DMS53 (cell line): ENCODE measurements at places on chromosomes 13 and 19.
A peak's percentile ranks its signal among the peaks of the same experiment; 100 is the strongest.

- no peak for DNase-seq
Observed at GRCh38 chr13:49418206-49418605, 25.7 kb downstream of the CAB39L start.

- DNase-seq: no peak
Observed at GRCh38 chr13:102769679-102770078, 3.9 kb downstream of the TEX30 start.

- no peak for DNase-seq
Observed at GRCh38 chr13:21365574-21365973, 93.5 kb downstream of the ZDHHC20 start.

DNA sequence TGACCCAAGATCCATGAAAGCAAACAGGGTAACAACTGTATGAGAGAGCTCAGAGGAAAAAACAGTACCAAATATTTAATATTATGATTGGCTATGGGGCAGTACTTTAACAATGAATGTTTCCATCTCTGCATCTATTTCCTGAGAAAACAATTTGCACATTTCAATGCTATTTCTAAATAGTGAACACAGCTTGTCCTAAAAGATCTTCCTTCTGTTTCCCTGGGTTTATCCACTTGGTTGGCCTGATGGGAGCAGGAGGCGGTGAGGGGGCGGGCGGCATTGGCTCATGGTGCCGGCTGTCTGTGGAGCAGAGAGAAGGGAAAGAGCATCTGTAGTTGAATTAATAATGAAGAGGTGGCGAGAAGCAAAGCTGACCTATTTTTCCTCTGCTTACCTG is 291.4 kb downstream of the DCLK1 start:
- DNase-seq: no peak

- DNase-seq: no peak
Observed at GRCh38 chr19:13350072-13350471, 156.2 kb downstream of the CACNA1A start.

GRCh38 chr19:5631567-5632240 is 8.8 kb downstream of the SAFB start:
- no peak for DNase-seq

- DNase-seq: peak; percentile 72
Observed at GRCh38 chr19:32869369-32869965, at the start of gene SLC7A9. SLC7A9 (minus strand) TSS chr19:32869767; CDS start chr19:32868534, 1,233 bp downstream.

DNA sequence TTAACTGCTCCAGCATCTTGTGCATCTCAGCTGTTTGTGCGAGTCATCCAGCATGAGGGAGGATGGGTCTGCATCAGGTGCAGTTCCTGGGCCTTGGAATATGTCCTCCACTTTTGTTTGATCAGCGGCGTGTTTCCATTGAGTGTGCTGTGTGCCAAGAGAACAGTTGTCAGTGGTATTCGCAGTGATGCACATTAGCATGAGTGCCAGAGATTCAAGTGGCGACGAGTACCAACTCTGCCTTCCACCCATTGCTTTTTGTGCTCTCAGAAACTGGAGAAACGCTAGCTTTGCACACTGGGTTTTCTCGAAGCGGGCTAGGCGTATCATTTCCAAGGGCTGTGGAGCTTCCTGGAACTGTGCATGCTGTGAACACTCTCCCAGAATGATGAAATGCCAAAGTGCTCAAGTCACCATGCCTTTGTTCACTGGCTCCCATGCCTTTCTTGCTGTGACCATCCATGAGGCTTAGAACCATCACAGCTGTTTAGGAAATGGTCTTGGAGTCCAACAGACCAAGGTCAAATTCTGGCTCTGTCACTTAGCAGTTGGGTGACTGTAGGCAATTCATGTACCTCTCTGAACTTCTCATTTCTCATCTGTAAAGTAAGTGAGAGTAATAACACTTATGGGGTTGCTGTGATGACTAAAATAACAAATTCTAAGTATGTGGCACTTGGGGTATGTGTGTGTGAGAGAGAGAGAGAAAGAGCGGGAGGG is 18.4 kb downstream of the LRCH1 start:
- DNase-seq: no peak

GRCh38 chr13:48739386-48739964 is 85.7 kb downstream of the CYSLTR2 start:
- DNase-seq: no peak

DNA sequence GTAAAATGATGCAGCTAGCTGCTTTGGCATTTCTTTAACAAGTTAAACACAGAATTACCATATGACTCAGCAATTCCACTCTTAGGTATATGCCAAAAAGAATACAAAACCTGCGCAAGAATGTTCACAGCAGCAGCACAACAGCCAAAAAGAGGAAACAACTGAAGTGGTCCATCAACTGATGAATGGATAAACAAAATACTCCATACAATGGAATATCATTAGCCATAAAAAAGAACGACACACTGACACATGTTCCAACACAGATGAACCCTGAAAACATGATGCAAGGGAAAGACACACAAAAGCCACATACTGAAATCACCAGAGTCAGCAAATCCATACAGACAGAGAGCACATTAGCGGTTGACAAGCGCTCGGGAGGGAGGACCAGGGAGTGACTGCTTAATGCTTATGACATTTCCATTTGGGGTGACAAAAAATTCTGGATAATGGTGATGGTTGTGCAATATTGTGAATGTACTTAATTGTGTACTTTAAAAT is 3.0 kb downstream of the PCID2 start:
- DNase-seq: no peak

DNA sequence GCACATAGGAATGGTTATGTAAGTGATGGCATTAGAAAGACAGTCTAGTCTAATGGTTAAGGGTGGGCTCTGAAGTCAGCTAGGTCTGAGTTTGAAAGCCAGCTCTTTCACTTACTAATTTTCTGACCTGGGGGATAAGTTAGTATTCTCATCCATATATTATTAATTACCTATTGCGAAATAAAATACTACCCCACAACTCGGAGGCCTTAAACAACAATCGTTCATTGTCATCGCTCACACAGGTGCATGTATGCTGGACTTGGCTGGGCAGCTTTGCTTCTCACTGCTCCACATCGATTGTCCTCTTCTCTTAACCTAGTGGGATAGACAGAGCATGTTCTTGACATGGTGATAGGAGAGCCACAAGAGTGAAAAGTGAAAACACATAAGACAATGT is 54.7 kb downstream of the TNFSF11 start:
- DNase-seq: no peak

- DNase-seq: no peak
Observed at GRCh38 chr13:32748305-32748704, 162.1 kb downstream of the PDS5B start.

- DNase-seq: peak; percentile 50
Observed at GRCh38 chr19:1001538-1002166, 1.4 kb downstream of the GRIN3B start.

DNA sequence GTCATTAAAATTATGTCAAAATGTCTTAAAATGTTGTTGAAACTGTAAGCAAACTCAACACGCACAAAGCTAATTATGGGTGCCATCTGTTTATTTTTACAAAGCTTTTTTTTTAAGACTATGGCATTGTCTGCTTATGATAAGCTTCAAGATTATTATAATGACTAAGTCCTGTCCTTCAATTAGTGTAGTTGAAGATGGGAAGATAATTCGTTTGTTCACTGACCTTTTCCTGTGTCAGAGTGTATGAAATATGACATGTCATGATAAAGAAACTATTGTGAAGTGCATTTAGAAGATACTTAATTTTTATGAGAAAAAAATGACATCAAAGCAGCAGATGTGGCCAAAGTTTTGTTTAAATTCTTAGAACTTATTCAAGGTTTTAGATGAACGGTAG is 211.3 kb downstream of the PCCA start:
- no peak for DNase-seq

- no peak for DNase-seq
Observed at GRCh38 chr13:50161052-50161451, 145.8 kb downstream of the KCNRG start.

GRCh38 chr19:29683009-29683408 is 17.7 kb downstream of the PLEKHF1 start:
- DNase-seq: no peak

GRCh38 chr13:110108348-110109139 is 198.4 kb downstream of the COL4A1 start:
- DNase-seq: peak; percentile 82

GRCh38 chr13:23289917-23290357 is 109.2 kb downstream of the SGCG start:
- no peak for DNase-seq

- DNase-seq: no peak
Observed at GRCh38 chr19:9161427-9161826, 17.4 kb upstream of the OR7D2 start.

DNA sequence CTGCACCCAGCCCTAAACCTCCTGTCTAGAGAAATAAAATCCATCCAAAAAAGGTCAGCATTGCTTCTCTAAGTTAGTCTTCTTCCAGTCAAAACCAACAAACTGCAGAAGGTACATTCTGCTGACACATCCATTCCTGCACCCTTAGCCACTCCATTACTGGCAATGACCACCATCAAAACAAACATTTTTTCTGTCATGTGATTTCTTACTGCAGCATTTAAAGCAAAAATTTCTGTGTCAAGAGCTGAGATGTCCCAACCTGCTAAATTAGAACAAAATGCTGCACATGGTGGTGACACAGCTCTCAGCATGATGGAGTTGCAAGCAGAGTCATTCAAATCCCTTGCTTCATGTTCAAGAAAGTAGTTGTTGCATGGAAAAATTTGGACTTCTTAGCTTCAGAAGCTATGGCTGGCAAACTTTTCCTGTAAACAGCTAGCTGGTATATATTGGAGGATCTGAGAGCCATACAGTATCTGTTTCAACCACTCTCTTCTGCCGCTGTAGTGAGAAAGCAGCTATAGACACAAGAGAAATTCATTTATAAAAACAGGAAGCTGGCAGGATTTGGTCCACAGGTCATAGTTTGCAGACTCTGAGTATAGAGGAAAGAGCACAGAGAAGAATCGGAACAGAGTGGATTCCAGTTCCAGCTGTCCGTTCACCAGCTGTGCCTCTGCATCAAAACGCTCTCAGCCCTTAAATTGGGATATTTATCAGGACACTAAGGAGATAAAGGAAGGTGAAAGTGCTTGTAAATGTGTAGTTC is 17.4 kb downstream of the RUBCNL start:
- no peak for DNase-seq

- peak; percentile 10 for DNase-seq
Observed at GRCh38 chr19:11612816-11613511, 15.7 kb downstream of the ZNF627 start.

GRCh38 chr19:52679598-52679997 is 41.4 kb upstream of the ZNF83 start:
- DNase-seq: no peak

DNA sequence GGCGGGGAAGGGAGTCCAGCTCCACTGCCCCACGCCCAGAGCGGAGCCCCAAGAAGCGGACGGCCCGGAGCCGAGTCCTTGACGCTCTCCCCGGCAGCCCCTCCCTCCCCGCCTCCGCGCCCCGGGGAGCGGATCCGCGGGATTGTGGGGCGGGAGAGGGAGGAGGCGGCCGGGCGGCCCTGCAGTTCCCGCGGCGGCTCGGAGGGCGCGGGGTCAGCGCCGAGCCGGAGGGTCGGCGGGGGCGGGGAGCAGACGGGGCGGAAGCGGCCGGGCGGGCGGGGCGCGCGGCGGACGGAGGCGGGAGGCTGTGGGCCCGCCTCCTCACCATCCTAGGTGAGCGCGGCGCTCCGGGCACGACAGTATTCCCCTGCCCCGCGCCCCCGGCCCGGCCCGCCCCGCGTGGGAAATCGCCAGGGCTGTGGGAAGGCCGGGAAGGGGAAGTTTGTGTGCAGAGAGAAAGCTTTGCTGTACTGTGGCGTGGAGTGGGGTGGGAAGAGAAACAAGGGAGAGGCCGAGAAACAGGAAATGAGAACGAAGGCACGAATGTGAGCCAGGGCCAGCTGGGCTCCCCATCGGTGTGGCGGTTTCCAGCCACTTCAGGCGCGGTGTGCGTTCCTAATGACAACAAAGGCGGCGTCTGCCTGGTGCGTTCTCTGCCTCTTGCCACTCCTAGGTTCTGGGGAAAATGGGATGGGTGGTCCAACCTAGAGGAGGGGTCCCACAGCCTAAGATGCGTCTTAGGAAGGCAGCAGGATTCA is 1.3 kb upstream of the KLF12 start:
- DNase-seq: peak; percentile 70

DNA sequence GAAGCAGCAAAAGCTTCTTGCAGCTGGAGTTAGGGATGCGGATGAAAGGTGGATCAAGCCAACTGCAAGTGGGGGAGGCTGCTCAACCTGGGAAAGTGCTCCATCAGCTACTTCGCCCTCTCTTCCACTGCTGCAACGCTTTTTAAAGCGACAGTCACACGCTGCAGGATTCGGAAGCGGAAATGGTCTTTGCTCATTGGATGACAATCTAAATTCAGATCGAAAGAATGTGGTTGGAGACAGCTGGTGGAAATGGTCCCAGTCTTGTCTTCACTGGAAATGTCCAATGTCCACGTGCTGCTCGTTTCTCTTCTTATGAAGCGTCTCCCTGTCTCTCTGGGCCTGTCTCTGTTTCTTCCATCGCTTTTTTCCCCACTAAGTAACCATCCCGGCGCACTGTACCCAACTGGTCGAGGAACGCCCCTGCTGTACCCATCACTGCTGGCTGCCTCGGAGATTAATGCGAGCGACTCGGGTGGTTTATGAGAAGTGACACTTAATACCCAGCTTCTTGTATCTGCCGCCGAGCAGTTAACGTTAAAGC is 2.1 kb upstream of the FGF9 start:
- no peak for DNase-seq

GRCh38 chr13:112569821-112570220 is 18.1 kb downstream of the TUBGCP3 start:
- no peak for DNase-seq

- peak; percentile 40 for DNase-seq
Observed at GRCh38 chr19:5903056-5903623, 450 bp downstream of the NDUFA11 start.

DNA sequence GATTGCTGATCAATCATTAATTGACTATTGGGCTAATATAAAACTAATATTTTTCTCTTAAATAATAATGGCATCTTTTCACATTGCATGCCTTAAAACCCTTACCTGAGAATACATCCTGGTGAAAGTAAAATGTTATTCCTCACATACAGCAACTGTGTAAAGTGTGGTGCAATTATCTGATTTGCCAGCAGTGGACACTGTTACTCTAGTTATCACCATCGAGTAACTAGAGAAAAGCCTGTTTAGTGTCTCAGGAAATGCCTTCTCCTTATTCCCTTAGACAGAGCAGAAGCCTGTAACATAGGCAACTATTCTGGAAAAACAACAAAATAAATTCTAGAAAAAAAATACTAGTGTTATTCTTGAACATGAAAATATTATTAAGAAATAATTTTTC is 459.8 kb downstream of the FGF14 start:
- DNase-seq: peak; percentile 60

- peak; percentile 82 for DNase-seq
Observed at GRCh38 chr19:1279782-1280341, 4.5 kb downstream of the FAM174C start.

DNA sequence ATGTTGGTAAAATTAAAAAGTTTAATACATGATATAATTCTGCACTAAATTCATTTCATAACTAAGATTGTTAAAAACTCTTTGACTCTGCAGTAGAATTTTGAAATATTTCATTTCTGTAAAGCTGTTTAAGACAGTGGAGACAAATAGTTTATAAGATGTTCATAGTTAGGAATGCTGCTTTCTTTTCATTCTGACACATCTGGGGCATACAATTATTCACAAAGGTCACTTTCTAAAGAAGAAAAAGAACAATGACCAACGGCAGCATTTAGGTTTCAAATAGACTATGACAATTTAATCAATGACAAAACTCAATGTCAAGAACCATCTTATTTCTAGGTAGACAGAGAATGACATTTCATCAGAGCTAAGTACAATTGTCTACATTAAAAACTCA is 1422.1 kb downstream of the PCDH9 start:
- DNase-seq: no peak

- DNase-seq: no peak
Observed at GRCh38 chr13:32845952-32846950, 170.0 kb upstream of the KL start.

GRCh38 chr19:56705939-56706338 is 34.4 kb upstream of the ZNF835 start:
- no peak for DNase-seq
